Smooth muscle cell of the coronary artery (primary cell): ENCODE measurements at places on chromosomes 11 and 22. TPM values are rescaled to one million over a fixed set of nuclear protein-coding genes. Genes with fewer than 3 reads are reported as not detected.

ADAMTS15 gene
- 27.0 and 42.8 TPM in 2 replicates for total RNA-seq

FGF4 gene
- total RNA-seq: not detected in 2 replicates

CLNS1A gene
- total RNA-seq: 148 and 337 TPM in 2 replicates

MIAT gene
- 0.94 and 1.2 TPM in 2 replicates for total RNA-seq

NAV2 gene
- 8.0 and 10.4 TPM in 2 replicates for total RNA-seq

CFAP300 gene
- 1.4 and 5.5 TPM in 2 replicates for total RNA-seq

MMP13 gene
- not detected in 2 replicates for total RNA-seq

ZNF214 gene
- total RNA-seq: 4.4 and 13.8 TPM in 2 replicates

DDX25 gene
- 0.12 TPM in 1 of 2 replicates, not detected in the other for total RNA-seq

OR5B21 gene
- not detected in 2 replicates for total RNA-seq

MRGPRF gene
- 2.1 and 23.3 TPM in 2 replicates for total RNA-seq

TMEM132A gene
- total RNA-seq: 7.5 and 44.6 TPM in 2 replicates

BLID gene
- 1.9 and 11.9 TPM in 2 replicates for total RNA-seq

SH3BP1 gene
- total RNA-seq: 7.6 and 8.0 TPM in 2 replicates

CD3E gene
- total RNA-seq: not detected in 2 replicates

SPDYC gene
- total RNA-seq: not detected in 2 replicates

RAB38 gene
- 1.1 and 1.4 TPM in 2 replicates for total RNA-seq

NCF4 gene
- total RNA-seq: not detected in 2 replicates

DGKZ gene
- total RNA-seq: 30.0 and 30.7 TPM in 2 replicates

CECR2 gene
- under 0.01 and 1.6 TPM in 2 replicates for total RNA-seq

SLN gene
- 8.6 TPM in 1 of 2 replicates, not detected in the other for total RNA-seq

BCO2 gene
- total RNA-seq: 0.15 and 1.3 TPM in 2 replicates

GLYAT gene
- total RNA-seq: not detected in 2 replicates
